ENCODE measurements at places on chromosomes 6 and 20. TPM values are rescaled to one million over a fixed set of nuclear protein-coding genes. Genes with fewer than 3 reads are reported as not detected.

Gene SIM1
- polyA plus RNA-seq = 0.88 TPM

Gene SMOC2
- polyA plus RNA-seq = 110 TPM

Gene CLDN20
- polyA plus RNA-seq = 0.26 TPM

Gene SRMS
- polyA plus RNA-seq = 0.42 TPM

Gene ANGPT4
- polyA plus RNA-seq = 1.2 TPM

Gene MUC22
- polyA plus RNA-seq = 0.21 TPM

Gene TFAP2D
- not detected for polyA plus RNA-seq

Gene LY6G6D
- not detected for polyA plus RNA-seq

Gene CLPSL1
- polyA plus RNA-seq = not detected

Gene OOEP
- 24.8 TPM for polyA plus RNA-seq

Gene PTCRA
- not detected for polyA plus RNA-seq

Gene PNPLA1
- 2.1 TPM for polyA plus RNA-seq

Gene OGFRL1
- polyA plus RNA-seq = 5.0 TPM

Gene BLTP3A
- polyA plus RNA-seq = 34.6 TPM

Gene ZNF165
- 23.2 TPM for polyA plus RNA-seq

Gene PHF20
- polyA plus RNA-seq = 76.1 TPM

Gene HCRTR2
- polyA plus RNA-seq = 0.50 TPM

Gene HLA-DMB
- 46.1 TPM for polyA plus RNA-seq

Gene FRK
- 2.5 TPM for polyA plus RNA-seq

Gene WFDC2
- 37.6 TPM for polyA plus RNA-seq

Gene TAGAP
- polyA plus RNA-seq = 4.9 TPM

Gene TEAD3
- polyA plus RNA-seq = 16.2 TPM

Gene ME1
- polyA plus RNA-seq = 28.0 TPM

Gene MATN4
- polyA plus RNA-seq = 1.1 TPM

Gene GSTA4
- 63.1 TPM for polyA plus RNA-seq

Gene SLC22A16
- polyA plus RNA-seq = 49.5 TPM

Gene SLC17A4
- 0.45 TPM for polyA plus RNA-seq

Gene RBPJL
- 0.26 TPM for polyA plus RNA-seq

Gene SMAP1
- 43.3 TPM for polyA plus RNA-seq

Gene ELOVL2
- 26.7 TPM for polyA plus RNA-seq

Gene RSPH9
- polyA plus RNA-seq = 22.8 TPM

Gene TRERF1
- polyA plus RNA-seq = 13.7 TPM

Gene NKAIN4
- 3.9 TPM for polyA plus RNA-seq

Gene CDH26
- 2.0 TPM for polyA plus RNA-seq

Gene KCNK16
- polyA plus RNA-seq = not detected

Gene TULP1
- 0.53 TPM for polyA plus RNA-seq

Gene GSTA3
- polyA plus RNA-seq = 8.9 TPM

Gene C20orf202
- polyA plus RNA-seq = 0.84 TPM

Gene DDR1
- 33.8 TPM for polyA plus RNA-seq

Gene PLG
- polyA plus RNA-seq = 1.5 TPM

Gene TBXT
- 0.26 TPM for polyA plus RNA-seq

Gene SULF2
- 61.5 TPM for polyA plus RNA-seq

Gene ADAM33
- polyA plus RNA-seq = 25.5 TPM

Gene SF3B5
- polyA plus RNA-seq = 174 TPM

Gene BPIFB2
- 1.6 TPM for polyA plus RNA-seq

Gene PRSS16
- polyA plus RNA-seq = 4.5 TPM

Gene UBD
- polyA plus RNA-seq = 8.0 TPM

Gene TREML2
- 5.8 TPM for polyA plus RNA-seq

Gene C6orf118
- 18.3 TPM for polyA plus RNA-seq

Gene TAB2
- 45.1 TPM for polyA plus RNA-seq

Gene C6orf132
- 2.0 TPM for polyA plus RNA-seq

Gene MOG
- 0.36 TPM for polyA plus RNA-seq

Gene LY86
- polyA plus RNA-seq = 3.5 TPM

Gene RIN2
- polyA plus RNA-seq = 9.1 TPM

Gene BEND6
- 0.87 TPM for polyA plus RNA-seq

Gene RAMACL
- polyA plus RNA-seq = not detected
